ENCODE measurements at places on chromosomes 2 and 18.

- DNase-seq = no peak
Measured at GRCh38 chr2:7467782-7468447, 550.7 kb downstream of the RNF144A start.

GRCh38 chr18:74444104-74444503 is 13.0 kb downstream of the DIPK1C start:
- no peak for DNase-seq

DNA sequence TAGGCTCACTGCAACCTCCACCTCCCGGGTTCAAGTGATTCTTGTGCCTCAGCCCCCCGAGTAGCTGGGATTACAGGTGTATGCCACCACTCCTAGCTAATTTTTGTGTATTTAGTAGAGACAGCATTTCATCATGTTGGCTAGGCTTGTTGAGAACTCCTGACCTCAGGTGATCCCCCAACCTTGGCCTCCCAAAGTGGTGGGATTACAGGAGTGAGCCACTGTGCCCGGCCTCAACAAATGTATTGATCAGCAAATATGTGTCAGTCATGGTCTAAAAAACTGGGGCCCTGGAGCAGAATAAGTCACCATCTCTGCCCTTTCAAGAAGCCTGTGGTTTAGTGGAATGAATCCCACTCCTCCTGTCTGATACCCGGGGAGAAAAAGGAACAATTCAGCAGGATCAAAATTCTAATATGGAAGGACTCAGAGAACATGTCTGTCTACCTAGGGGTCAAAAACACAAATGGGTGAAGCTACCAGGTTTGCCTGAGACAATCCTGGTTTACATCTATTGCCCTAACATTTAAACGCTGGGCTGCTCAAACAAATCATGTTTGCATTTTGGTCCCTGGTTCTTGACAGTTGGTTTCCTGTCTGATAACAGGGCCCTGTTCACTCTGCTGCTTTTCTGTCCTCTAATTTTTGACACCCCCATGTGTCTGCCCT is 21.6 kb downstream of the GCKR start:
- DNase-seq = no peak

GRCh38 chr2:122868646-122869275 is 1113.3 kb downstream of the TSN start:
- no peak for DNase-seq

GRCh38 chr18:46891742-46892214 is 25.5 kb downstream of the PIAS2 start:
- no peak for DNase-seq

DNA sequence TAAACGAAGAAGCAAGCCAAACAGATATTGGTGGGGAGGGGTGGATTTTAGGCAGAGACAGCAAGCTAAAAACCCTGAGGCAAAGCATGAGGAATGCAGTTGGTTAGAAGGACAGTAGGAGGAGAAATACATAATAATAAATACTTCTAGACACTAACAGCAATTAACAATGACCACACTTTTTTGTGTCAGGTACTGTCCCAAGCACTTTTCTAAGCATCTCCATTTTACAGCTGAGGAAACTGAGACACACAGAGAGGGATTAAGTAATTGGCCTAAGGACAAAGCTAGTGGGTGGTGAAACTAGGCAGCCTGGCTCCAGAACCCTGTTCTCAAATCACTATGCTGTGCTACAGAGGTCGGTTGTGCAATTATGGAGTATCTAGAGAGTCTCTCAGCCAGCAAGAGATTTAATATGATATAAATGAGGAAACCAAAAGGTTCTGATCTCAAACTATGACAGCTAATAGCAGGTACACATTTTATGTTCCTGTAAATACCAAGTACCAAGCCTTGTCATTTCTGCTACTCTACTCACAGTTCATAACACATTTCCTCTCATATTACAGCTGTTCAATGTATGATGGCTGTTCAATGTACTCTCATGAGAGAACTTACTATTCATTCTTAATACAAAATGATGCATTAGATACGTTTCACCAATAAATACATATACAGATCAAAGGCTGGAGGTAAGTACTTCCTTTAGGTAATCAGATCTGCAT is 5.3 kb downstream of the MAP4K3 start:
- DNase-seq = no peak

DNA sequence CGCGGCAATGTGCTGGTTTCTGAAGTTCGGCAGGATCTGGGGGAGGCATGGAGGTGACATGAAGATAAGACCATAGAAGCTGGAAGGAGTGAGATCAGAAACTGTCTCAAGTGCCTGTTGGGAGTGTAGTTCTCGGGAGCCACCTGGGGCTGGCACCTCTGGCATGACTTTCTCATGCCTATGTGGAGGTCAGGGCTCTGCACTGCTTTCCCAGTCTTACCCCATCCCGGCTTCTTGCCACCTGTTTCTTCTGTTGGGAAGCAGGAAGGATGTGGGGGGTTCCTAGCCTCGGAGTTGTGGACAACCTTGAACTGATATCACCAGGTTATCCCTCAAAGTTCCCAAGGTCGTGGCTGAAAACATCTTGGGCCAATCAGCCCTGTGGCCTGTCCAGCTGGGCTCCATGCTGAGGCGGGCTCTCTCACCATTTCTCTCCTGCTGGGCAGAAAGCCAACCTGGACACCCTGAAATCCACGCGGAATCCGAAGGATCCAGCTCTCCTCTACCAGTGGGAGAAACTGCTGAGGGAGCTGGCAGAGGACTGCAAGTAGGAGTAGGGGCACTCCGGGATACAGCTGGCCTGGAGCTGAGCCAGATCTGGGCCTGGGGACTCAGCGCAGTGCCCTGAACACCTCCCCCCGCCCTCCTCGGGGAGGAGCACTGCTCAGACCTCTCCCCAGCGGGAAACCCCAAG is 42.5 kb downstream of the FER1L5 start:
- no peak for DNase-seq

DNA sequence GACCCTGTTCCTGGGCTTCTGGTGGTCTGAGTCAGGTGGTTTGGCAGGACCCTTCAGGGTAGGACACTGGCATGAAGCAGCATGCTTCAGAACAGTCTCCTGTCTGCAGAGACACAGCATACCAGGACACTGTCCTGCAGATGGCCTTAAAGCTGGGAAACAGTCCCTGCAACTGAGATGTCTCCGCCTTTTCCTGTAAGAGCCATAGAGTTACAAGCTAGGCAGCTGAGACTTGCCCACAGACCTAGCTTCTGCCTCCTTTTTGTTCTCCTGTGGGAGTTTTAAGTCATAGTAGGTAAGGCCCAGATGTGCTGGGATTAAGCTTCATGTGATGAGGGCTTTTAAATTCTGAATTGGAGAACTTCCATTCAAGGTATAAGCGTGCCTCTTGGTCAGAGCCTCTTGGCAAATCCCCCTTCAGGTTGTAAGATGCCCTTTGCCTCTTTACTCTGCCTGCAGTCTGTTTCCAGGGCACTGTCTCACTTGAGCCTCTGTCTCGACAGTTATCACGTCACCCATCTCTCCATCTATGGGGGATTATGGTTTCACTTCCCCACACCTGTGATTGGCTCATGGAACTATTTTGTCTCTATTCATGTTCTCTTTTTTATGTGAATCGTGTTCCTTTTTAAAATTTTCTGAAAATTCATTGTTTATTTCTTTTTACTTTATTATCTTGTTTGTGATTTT is 51.8 kb downstream of the COA5 start:
- DNase-seq = no peak

DNA sequence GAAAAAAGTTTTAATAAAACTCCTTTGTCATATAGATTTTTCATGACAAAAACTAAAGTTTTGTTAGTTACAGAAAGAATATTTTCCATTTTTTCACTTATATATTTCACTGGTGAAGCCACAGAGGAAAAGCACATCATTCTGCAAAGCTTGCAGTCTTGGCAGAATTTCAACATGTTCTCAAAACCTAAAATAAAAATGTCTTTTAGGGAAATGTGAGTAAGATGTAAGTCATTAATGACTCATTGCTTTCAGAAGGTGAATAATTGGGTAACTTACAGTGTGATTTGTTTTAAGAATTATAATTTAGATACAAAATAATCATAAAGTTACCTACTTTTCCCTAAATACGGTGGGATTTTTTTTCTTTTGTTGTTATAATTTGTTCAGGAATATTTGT is 43.4 kb upstream of the TNFRSF11A start:
- DNase-seq = no peak

Measured in activated naive CD8-positive, alpha-beta T cell treated with anti-CD3 and anti-CD28 coated beads, Interleukin-2, amount 50 U/mL, for 16 hours (primary cell).